Substantia nigra (tissue), 51 donors: ENCODE measurements at places on chromosomes 6 and 20.

GRCh38 chr20:53950031-53950430, 120.4 kb downstream of the BCAS1 start:
- no peak for DNase-seq

DNA sequence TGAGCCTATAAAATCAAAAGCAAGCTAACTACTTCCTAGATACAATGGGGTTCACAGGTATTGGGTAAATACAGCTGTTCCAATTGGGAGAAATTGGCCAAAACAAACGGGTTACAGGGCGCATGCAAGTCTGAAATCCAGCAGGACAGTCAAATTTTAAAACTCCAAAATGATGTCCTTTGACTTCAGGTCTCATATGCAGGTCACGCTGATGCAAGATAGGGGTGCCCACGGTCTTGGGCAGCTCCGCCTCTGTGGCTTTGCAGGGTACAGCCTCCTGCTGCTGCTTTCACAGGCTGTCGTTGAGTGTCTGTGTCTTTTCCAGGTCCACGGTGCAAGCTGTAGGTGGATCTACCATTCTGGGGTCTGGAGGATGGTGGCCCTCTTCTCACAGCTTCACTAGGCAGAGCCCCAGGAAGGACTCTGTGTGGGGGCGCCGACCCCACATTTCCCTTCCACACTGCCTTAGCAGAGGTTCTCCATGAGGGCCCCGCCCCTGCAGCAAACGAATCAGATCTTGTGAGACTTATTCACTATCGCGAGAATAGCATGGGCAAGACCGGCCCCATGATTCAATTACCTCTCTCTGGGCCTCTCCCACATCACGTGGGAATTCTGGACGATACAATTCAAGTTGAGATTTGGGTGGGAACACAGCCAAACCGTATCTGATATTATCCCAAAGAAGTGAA, 11.9 kb upstream of the SMIM29 start:
- no peak for DNase-seq

DNA sequence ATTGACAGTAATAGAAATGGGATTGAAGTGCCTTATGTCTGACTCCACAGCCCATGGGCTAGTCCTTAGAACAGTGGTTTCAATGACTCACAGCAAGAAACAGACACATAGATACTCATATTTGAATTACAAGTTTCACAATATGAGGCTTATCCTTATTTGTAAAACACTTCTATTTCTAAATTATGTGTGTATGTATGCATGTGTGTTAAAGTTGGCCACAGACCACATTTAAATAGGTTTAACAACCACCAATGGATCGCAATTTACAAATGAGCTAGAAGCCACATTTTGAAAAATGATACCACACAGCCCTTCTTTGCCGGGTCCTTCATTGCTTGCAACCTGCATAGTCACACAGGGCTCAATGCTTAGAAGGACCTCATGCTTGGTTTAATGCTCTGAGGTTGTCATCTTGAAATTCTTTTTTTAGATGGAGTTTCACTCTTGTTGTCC, 157.8 kb upstream of the PREP start:
- DNase-seq: no peak

GRCh38 chr6:163393923-163394322, 20.6 kb upstream of the QKI start:
- DNase-seq: no peak

- peak; percentile 12 for DNase-seq
Observed at GRCh38 chr6:159169193-159169555, at the start of gene FNDC1. Gene FNDC1 (plus strand): TSS chr6:159169400. CDS start chr6:159169597, 197 bp downstream.

DNA sequence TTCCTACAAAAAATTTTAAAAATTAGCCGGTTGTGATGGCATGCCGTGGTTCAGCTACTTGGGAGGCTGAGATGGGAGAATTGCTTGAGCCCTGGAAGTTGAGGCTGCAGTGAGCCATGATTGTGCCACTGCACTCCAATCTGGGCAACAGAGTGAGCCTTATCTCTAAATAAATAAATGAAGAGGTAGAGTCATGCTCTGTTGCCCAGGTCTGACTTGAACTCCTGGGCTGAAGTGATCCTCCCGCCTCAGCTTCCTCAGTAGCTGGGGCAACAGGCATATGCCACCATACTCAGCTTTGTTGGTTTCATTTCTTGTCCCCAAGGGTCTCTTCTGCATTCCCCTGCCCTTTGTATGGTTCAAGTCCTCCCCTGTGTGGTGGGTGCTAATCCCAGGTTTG, 17.0 kb downstream of the HSPA1B start:
- DNase-seq: no peak

- DNase-seq: no peak
Observed at GRCh38 chr6:47681201-47681990, 17.0 kb upstream of the ADGRF4 start.

DNA sequence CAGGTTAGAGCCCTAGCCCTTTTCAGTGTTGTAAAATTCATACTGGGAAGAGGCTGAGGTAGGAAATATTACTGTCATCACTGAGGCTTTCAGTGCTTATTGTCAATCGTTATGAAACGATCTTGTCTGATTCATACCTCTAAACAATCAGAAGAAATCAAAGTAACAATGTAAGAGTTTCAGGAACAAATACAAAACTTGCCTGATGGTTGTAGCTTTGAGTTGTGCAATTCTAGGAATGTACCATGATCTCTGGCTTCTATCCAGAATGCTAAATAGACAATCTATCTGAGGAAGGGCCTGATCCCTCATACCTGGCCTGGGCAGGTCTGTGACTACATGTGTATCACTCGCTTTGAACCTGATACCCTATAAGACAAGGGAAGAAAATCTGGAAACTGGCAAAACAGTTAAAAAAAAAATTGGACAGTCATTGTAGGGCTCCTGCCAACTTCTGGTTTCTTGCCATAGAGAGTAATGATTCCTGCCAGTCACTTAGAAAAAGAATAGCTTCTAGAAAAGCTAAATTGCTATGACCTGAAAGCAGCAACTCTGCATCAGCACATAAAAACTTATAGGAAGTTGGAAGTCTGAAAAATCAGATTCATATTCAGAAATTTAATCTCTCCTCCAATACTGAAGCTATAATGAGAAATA, 234.7 kb downstream of the BTBD9 start:
- DNase-seq: no peak

DNA sequence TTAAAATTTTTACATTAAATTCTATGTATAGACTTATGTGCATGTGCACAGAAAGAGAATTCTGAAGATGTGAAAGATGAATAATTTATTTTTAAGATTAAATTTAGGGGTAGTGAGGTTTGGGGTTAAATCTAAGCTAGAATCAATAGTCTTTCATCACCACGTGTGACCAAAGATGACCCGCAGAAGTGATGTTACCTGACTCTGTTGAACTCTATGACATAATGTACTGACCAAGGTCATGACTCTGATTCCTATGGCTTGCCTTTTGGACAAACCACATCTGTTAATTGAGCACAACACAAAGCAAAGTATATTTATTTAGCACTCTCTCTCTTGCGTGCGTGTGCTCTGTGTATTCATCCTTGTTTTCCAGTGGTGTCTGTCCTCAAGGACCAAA, 150.6 kb downstream of the BACH2 start:
- no peak for DNase-seq

DNA sequence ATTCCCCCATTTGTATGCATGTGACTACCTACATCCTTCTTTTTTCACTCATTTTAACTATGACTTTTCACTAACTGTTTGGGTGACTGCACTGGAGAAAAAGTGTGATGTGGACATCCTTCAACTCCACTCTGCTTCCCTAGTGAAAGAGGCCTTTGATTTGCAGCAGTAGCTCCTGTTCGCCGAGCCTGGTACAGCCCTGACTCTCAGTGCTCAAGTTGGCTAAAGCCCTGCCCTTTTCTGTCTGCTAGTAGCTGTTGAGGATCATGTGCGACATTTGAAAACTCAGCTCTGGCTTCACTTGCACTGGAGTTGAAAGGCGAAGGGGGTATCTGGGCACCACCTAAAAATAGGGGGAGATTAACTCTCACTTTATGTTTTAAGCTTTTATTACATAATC, 42.1 kb downstream of the DAAM2 start:
- DNase-seq: no peak

GRCh38 chr6:43290905-43291355, 7.1 kb upstream of the SLC22A7 start:
- DNase-seq: no peak

DNA sequence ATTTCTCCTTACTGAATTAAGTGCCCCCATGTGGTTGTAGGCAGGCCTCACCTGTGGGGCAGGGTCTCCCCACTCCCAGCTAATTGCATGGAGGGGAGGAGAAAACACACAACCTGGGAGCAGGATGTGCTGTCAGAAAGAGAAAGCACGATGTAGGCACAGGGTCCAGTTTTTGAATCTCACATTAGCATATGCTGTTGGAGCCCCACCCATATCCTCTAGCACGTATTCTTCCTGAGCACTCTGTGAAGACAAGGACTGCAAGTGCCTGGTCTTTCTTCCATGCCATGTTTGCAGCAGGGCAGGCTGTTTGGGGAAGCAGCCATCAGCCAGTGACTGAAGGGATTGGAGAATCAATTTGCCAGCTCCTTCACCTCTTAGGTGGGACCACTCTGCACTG, 108.2 kb downstream of the CFAP61 start:
- no peak for DNase-seq

DNA sequence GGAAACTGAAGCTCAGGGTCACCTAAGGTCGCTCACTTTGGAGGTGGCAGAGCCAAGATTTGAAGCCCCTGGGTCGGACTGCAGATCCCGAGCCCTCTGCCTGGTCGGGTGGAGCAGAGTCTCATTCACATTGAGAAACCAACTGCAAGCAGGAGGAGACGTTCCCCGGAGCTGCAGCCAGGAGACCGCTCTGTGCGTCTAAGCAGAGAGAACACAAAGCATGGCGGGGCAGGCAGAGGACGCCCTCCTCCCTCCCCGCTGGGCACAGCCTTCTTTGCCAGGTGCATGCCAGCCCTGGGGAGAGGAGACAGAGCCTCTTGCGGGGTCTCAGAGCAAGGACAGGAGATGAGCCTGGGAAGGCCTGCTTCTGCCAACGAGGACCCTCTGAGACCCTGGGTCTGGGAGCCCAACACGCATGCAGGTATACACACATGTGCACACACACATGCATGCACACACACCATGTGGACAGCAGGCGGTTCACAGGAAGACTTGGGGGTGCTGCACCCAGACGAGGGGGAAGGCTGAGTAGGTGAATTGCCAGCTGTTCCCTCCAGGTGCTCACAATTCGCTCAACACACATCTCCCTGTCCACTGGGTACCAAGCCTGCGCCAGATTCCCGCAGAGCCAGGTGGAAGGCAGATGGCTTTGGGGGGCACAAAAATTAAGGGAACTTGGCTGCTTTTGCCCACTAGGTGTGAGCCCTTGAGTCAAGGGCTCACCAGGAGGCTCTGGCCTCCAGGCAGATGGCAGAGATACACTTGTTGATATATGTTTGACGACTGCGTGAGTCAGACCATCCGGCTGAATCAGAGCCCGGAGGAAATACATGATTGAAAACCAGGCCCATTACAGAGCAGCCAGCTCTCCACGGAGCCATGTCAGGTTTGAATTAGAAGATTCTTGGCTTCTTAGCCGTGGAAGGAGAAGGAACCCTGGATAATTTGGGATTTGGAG, 5.5 kb upstream of the NTSR1 start:
- no peak for DNase-seq

GRCh38 chr6:32886681-32887383, 32.8 kb downstream of the PSMB9 start:
- DNase-seq: no peak

- no peak for DNase-seq
Observed at GRCh38 chr20:63475209-63475608, 2.8 kb upstream of the KCNQ2 start.
